ENCODE measurements at places on chromosomes 7 and 10. TPM values are rescaled to one million over a fixed set of nuclear protein-coding genes. Genes with fewer than 3 reads are reported as not detected.

DNA sequence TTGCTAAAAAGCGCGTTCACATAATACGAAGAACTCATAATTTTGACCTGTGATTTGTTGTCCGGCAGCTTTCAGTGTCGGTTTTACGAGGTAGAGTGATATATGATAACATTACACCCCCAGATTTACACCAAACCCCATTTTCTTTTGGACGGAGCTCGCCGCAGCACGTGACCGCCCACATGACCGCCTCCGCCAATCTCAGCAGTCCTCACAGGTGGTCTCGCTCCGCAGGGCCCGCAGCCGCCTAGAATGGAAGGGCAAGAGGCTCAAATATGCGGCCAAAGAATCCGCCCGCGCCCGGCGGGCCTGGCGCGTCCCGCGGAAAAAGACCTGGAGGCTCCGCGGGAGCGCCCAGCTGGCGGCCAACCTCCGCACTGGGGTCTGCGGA is at the start of gene HOXA7:
HOXA7 (minus strand) TSS at position 168 of the 391 bp plus-strand sequence; CDS start at position 38, 130 bp downstream.
- no peak for DNase-seq

Gene UCN3
- total RNA-seq, result not detected

Gene PRF1
- total RNA-seq, result not detected

DNA sequence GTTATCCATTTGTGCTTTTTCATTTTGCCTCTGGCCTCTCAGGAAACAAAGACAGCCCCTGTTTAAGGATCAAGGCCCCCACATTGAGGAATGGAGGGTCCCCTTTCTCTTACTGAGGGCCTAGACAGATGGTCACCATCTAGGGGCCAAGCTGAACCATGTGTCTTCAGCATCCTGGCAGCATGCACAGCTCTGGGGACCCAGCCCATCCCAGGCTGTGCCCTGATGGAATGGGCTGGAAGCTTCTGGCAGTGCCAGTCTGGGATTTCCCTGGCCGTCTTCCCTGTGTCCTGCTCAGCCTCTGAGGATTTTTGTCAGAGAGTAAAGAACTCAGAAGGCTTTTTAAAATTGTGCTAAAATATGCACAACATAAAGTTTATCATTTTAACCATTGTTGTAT is 116.8 kb downstream of the ITIH5 start:
- no peak for DNase-seq

DNA sequence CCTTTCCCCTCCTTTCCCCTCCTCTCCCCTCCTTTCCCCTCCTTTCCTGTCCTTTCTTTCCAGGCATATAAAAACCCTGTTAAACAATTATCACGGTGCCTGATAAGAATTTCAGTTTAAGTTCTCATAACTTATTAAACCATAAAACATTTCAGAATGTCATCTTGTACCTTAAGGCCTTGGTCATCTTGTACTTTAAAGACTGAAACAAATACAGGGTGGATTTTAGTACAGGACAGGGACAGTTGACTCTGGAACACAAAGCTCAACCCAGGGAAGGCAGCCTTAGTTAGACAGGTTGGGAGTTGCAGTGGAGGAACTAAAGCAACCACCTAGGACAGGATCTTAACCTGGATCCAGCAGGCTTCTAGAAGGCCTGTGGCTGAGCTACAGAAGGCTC is 1.2 kb downstream of the AGR3 start:
- DNase-seq, result no peak

GRCh38 chr10:125018576-125019143 is 76.7 kb downstream of the ZRANB1 start:
- no peak for DNase-seq

DNA sequence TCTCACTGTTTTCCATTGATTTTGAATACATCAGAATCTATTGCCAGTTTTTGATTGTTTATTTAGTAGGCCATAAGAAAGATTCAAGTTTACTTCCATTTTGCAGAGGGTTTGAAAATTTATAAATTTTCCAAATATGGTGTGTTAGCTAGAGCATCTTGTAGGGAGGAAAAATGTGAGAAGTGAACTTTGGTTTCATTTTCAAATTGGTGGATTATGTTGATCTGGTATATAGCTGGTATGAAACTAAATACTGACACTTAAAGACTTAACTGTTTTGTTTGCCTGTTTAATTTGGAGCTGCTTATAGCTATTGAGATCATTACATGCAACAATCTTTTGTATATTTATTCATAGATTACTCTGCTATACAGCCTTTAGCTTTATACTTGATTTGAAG is 108.1 kb downstream of the ADAM22 start:
- DNase-seq, result no peak
